ENCODE measurements at places on chromosomes 13 and 19. TPM values are rescaled to one million over a fixed set of nuclear protein-coding genes. Genes with fewer than 3 reads are reported as not detected.

GRCh38 chr13:52371736-52372247, 34.2 kb downstream of the THSD1 start:
- no peak overlapping the region for H3K27ac ChIP-seq
- H3K4me1 ChIP-seq = peaks cover 15% of the 10 kb centered on the region
- H3K27me3 ChIP-seq = no peaks in the 10 kb centered on the region

DNA sequence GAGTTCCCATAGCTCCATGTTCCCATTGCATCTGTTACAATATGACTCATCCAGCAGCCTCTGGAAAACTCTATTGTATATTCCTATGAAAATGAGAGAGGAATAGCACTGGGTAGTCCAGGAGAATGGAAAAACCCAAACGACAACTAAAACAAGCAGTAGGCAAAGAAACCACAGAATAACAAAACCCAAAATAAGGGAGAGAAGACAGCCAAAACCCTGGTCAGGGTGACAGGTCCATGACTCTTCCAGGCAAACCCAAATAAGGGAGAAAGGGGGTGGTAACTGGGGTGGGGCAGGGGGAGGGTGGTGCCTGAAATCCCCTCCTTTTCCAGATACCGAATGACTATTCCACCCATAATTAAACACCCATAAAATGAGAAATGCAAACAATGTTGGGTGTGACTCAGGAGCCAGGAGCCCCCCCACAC, 4.0 kb upstream of the ZNF8 start:
- no peak overlapping the region for H3K4me3 ChIP-seq
- peaks cover 53% of the 10 kb centered on the region for H3K36me3 ChIP-seq
- no peak for DNase-seq
- no peaks in the 10 kb centered on the region for H3K27me3 ChIP-seq

GRCh38 chr13:49292742-49293486, 45.2 kb downstream of the CDADC1 start:
- no peak for DNase-seq
- no peaks in the 10 kb centered on the region for H3K4me1 ChIP-seq
- no peak overlapping the region for H3K27ac ChIP-seq
- no peaks in the 10 kb centered on the region for H3K27me3 ChIP-seq

GRCh38 chr13:26977541-26977940, 194.1 kb downstream of the USP12 start:
- H3K27ac ChIP-seq = no peak overlapping the region
- peaks cover 5% of the 10 kb centered on the region for H3K27me3 ChIP-seq
- H3K4me1 ChIP-seq = peaks cover 44% of the 10 kb centered on the region
- DNase-seq = no peak

DNA sequence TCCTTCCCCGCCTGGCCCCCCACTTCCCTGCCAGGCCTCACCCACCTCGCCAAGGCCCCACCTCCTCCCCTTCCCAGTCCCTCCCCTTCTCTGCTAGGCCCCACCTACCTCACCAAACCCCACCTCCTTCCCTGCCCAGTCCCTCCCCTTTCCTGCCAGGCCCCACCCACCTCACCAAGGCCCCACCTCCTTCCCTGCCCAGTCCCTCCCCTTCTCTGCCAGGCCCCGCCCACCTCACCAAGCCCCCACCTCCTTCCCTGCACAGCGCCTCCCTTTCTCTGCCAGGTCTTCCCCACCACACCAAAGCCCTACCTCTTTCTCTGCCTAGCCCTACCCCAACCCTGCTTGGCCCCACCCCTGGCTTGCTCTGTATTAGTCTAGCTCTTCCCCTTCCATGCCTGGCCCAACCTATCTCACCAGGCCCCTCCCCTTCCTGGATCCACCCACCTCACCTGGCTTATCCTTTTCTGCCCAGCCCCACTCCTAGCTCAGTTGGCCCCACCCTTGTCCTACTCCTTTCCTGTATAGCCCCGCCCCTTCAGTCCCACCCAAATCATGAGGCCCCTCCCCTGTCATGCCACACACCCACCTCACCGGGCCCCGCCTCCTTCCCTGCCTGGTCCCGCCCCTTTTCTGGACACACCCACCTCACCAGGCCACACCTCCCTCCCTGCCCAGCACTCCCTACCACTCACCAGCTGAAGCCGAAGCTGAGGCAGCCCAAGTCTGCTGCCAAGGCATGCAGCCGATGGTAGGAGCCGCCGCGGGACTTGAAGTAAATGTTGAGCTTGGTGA, 16.2 kb downstream of the CERS1 start:
- peaks cover 29% of the 10 kb centered on the region for H3K36me3 ChIP-seq
- H3K27ac ChIP-seq = no peak overlapping the region
- no peak for DNase-seq
- H3K27me3 ChIP-seq = no peaks in the 10 kb centered on the region
- H3K4me3 ChIP-seq = no peak overlapping the region
- no peaks in the 10 kb centered on the region for H3K4me1 ChIP-seq

- H3K4me3 ChIP-seq = peak overlapping the region; percentile 96
- H3K36me3 ChIP-seq = no peaks in the 10 kb centered on the region
- peaks cover 3% of the 10 kb centered on the region for H3K4me1 ChIP-seq
- peak overlapping the region; percentile 99 for H3K27ac ChIP-seq
- DNase-seq = peak; percentile 73
- H3K27me3 ChIP-seq = peaks cover 28% of the 10 kb centered on the region
These were observed 372 bp downstream of the DNAAF3 start for GRCh38 chr19:55165952-55166529.

DNA sequence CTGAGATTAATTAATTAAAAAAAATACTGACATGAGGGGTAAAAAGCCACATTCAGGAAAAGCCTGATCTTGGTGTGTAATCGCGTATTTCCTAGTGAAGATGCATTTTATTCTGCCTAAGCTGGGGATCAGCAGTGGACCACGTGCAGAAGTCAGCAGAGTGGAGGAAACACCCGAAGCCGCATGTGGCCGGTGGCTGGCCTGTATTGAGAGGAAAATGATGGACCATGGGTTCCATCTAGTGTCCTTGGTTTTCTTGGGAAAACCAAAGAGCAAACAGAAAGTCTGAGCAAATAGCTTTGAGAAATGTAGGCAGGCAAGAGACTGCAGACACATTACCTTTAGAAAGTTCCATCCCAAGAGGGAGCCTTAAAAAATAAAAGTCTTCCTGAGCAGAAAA, 23.7 kb upstream of the SHISA2 start:
- no peaks in the 10 kb centered on the region for H3K36me3 ChIP-seq
- no peak overlapping the region for H3K4me3 ChIP-seq
- no peak overlapping the region for H3K27ac ChIP-seq

GRCh38 chr13:39379667-39380655, 223.0 kb downstream of the LHFPL6 start:
- no peak for DNase-seq
- peaks cover 27% of the 10 kb centered on the region for H3K27me3 ChIP-seq
- H3K27ac ChIP-seq = no peak overlapping the region
- H3K36me3 ChIP-seq = no peaks in the 10 kb centered on the region
- no peaks in the 10 kb centered on the region for H3K4me1 ChIP-seq
- H3K4me3 ChIP-seq = no peak overlapping the region

GRCh38 chr19:22421797-22422196, 349 bp downstream of the ZNF98 start:
- no peaks in the 10 kb centered on the region for H3K4me1 ChIP-seq
- H3K36me3 ChIP-seq = peaks cover 4% of the 10 kb centered on the region
- DNase-seq = no peak
- H3K4me3 ChIP-seq = no peak overlapping the region
- no peak overlapping the region for H3K27ac ChIP-seq
- no peaks in the 10 kb centered on the region for H3K27me3 ChIP-seq

DNA sequence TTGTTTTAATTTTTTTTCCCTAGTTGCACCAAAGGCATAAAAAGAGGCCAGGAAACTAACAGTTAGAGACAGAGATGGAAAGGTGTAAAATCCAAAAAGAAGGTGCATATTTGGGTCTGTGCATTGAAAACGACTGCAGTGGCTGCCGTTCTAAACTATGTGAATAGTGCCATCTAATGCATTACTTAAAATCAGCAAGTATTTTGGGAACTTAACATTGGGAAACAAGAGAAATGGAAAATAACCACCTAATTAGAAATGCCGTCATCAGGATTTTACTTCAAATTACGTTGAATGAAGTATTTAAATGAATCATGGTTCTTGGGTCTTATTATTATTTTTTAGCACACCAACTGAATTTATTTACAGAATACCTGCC, 189.5 kb upstream of the MIR17HG start:
- H3K27ac ChIP-seq = no peak overlapping the region
- H3K27me3 ChIP-seq = no peaks in the 10 kb centered on the region
- H3K4me1 ChIP-seq = peaks cover 29% of the 10 kb centered on the region
- no peaks in the 10 kb centered on the region for H3K36me3 ChIP-seq
- no peak overlapping the region for H3K4me3 ChIP-seq
- no peak for DNase-seq

The SHISA2 gene
- 15.2 TPM for total RNA-seq

The SLC5A5 gene
- not detected for total RNA-seq

The KCTD12 gene
- total RNA-seq = 46.6 TPM

The ELSPBP1 gene
- total RNA-seq = not detected

The ZNF729 gene
- not detected for total RNA-seq

The EEF1AKMT1 gene
- total RNA-seq = 12.9 TPM
